ENCODE measurements at places on chromosomes 1 and 21.

- no peak for DNase-seq
Measured at GRCh38 chr1:96474985-96475743, 246.4 kb upstream of the PTBP2 start.

GRCh38 chr1:98920441-98921110, 84.1 kb downstream of the PLPPR5 start:
- no peak for DNase-seq

DNA sequence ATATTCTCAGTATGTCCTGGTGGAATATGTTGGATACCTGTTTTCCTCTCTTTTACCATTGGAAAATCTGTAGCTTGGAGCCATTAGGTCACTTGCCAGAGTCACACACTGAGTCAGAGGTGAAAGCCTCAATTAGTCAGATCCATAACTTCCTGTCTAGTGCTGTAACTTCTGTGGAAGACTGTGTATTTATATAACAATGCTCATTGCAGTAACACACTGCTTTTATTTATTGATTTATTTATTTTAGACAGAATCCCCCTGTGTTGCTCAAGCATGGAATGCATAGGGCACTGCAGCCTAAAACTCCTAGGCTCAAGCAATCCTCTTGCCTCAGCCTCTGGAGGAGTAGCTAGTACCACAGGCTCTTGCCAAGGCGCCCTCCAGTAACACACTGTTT, 1.3 kb upstream of the DOCK7 start:
- no peak for DNase-seq

GRCh38 chr1:226820941-226821718, 49.3 kb upstream of the PSEN2 start:
- no peak for DNase-seq

- no peak for DNase-seq
Measured at GRCh38 chr1:212938846-212939245, 11.5 kb upstream of the VASH2 start.
